ENCODE measurements at places on chromosomes 7 and 10.

DNA sequence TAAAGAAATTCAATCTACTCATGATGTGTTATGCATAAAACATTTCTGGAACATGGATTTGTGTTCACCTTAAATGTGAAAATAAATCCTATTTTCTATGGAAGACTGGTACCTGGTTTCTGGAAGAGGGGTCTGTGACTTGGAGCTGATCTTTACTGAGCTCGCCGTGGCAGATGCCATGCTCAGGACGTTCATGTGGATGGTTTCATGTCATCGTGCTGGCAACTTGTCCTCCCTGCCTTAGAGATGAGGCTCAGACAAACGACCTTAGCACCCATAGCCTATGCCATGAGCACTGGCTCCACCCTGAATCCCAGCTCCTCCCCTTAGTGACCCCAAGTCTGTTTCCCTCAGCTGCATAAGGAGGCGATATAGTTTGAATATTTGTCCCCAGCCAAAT is 7.3 kb downstream of the PPIF start:
- DNase-seq: no peak

DNA sequence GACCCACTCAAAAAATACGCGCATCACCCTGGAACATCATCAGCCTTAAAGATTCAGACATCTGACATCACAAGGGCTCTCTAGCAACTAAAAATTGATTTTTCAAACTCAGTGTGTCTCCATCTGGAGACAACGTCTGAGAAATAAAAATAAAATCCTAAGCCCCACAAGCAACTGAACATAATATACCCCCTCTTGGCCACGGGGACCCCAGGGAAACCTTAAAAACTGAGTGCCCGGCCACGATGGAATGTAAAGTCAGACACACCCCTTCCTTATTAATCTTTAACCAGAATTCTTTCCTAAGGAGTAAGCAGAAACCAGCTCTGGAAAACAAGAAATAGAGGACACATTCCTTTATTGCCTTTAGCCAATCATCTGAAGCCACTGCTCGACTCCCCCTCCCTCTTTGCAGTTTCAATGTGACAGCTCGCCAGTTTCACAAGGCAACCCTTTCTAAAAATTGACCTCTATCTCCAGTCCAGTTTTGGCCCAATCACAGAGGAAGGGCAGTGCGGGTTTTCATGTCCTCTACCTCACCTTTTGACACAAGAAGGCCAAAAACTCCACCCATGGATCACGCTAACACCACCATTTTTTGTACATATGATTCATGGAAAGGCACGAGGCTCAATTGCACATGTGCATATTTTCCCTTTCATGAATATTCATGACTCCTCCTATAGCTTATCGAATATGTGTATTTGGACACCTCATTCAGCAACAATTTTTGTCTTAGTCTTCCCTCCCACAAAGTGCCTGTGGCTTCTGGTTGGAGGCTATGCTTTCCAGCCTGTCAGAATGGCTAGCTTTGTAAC is 24.2 kb downstream of the IFIT3 start:
- DNase-seq: no peak

DNA sequence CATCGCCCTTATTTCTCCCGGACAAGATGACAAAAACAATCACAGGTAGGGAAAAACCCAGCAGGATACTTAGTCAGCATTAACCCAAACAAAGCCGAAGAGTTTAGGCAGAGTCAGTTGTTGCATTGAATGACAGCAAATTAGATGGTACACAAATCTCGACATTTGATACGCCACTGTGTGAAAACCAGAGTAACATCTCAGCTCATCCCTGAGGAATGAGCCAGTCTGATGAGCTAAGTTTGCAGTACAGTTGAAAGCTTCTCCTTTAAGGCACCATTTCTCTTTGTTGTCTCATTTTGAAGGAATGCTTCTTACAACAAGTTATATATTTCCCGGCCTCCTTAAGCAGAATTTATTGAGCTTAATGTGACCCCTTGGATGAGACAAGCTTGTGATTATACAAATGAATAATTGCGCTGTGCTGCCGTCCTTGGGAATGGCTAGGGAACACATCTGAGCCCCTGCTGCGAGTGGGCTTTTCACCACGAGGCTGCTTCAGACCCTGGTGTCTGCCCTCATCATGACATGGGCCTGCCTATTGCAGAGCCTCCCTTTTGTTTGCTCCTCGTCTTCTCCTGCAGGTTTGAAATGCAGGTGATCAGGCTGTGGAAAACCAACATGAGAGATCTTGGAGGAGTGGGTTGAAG is 137.3 kb downstream of the CELF2 start:
- no peak for DNase-seq

DNA sequence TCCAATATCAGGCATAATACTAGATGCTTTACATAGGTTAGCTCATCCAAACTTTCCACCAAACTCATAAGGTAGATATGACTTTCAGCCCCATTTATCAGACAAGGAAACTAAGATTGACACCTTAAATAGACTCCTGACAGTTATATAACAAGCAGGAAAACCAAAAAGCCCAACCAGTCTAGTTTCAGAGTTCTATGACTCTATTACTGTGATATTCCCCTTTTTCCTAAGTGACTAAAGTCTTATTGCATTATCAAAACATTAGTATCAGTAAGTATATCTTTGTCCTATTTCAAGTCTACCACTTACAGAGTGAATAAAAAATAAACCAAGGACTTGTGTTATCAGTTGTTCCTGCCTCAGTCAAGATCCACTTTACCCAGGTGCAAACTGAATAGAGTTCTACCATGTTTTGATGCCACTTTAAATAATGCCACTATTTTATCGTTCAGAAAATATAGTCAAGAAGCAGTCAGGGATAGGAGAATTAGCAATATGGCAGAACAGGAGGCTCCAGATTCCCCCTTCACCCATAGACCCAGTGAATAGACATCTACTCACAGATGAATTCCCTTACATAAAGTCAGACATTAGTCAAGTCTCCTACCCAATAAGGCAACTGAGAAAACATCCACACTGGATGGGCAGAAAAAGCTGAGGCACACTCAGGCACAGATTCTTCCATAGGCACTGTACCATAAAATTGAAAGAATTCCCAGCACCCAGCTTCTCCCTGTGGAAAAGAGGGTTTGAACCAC is 74.1 kb downstream of the CRPPA start:
- DNase-seq: no peak

- DNase-seq: no peak
Observed at GRCh38 chr10:86706401-86706841, 38.1 kb downstream of the LDB3 start.

GRCh38 chr10:132512052-132512442 is 25.5 kb upstream of the INPP5A start:
- no peak for DNase-seq

- no peak for DNase-seq
Observed at GRCh38 chr7:84454174-84454959, 259.8 kb upstream of the SEMA3A start.

Measured in NCI-H1436 treated with DMSO at 0.1 percent for 48 hours (cell line).